ENCODE measurements at places on chromosomes 16 and 17. TPM values are rescaled to one million over a fixed set of nuclear protein-coding genes. Genes with fewer than 3 reads are reported as not detected.
A peak's percentile ranks its signal among the peaks of the same experiment; 100 is the strongest.

Gene STH
- not detected for polyA plus RNA-seq

Gene SERPINF2
- 1.1 TPM for polyA plus RNA-seq

Gene TAT
- polyA plus RNA-seq: 0.02 TPM

Gene TPSG1
- polyA plus RNA-seq: not detected

Gene CHAD
- 0.57 TPM for polyA plus RNA-seq

Gene EME1
- polyA plus RNA-seq: 0.36 TPM

GRCh38 chr16:85103114-85104079 is 8.9 kb downstream of the CIBAR2 start:
- DNase-seq: no peak

DNA sequence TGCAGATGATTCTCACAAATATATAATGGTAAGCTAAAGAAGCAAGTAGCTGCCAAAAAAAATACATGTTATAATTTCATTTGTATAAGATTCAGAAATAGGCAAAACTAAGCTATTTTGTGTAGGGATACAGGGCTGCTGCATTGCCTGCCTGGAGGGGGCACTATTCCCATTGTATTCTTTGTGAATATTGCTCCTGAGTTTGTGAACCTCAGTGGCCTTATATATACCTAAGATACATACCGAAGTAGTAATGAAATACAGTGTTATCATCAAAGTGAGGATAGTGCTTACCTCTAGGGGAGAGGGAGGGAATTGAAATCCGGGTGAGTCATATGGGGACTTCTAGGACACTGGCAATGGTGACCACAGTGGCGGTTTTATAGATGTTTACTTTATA is 53.5 kb downstream of the C17orf58 start:
- no peak for DNase-seq

GRCh38 chr17:56176091-56176490 is 22.8 kb downstream of the ANKFN1 start:
- no peak for DNase-seq

GRCh38 chr16:17370223-17370707 is 100.5 kb downstream of the XYLT1 start:
- DNase-seq: no peak

GRCh38 chr16:4356820-4357219 is 5.7 kb upstream of the PAM16 start:
- no peak for DNase-seq

GRCh38 chr16:4767872-4768548 is 1.0 kb upstream of the ZNF500 start:
- no peak for DNase-seq

DNA sequence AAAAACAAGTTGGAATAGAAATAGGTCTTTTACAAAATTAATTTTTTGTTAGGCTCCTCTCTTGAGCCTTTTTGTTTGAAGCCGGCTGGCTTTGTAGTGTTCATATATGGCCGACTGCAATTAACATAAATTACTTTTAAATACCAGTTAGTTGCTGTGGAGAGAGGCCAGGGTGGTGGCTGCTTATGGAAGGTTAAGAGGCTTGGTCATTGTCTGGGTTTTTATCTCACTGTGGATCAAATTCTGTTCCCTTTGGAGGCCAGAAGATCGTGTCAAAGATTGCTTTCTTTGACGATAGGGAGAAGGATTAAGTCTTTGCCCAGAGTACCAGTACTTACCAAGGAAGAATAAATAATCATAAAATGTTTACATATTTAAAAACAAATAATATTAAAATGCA is 39.9 kb downstream of the MSI2 start:
- DNase-seq: no peak

- no peak for DNase-seq
Measured at GRCh38 chr17:75535119-75535537, 9.6 kb downstream of the LLGL2 start.

GRCh38 chr16:12089492-12090150 is 113.1 kb downstream of the SNX29 start:
- DNase-seq: peak; percentile 45

- DNase-seq: no peak
Measured at GRCh38 chr16:72626623-72627022, 421.3 kb downstream of the ZFHX3 start.

Data from right cardiac atrium (tissue), 5 donors.